Left colon (tissue), 2 donors: ENCODE measurements at places on chromosomes 7 and 10. TPM values are rescaled to one million over a fixed set of nuclear protein-coding genes. Genes with fewer than 3 reads are reported as not detected.

Gene CNTNAP2
- 3.5 TPM for total RNA-seq

- DNase-seq, result no peak
These were observed 9.5 kb downstream of the RAB18 start for GRCh38 chr10:27513451-27514191.

- DNase-seq, result no peak
These were observed 81.9 kb downstream of the ABCB5 start for GRCh38 chr7:20697351-20697750.

DNA sequence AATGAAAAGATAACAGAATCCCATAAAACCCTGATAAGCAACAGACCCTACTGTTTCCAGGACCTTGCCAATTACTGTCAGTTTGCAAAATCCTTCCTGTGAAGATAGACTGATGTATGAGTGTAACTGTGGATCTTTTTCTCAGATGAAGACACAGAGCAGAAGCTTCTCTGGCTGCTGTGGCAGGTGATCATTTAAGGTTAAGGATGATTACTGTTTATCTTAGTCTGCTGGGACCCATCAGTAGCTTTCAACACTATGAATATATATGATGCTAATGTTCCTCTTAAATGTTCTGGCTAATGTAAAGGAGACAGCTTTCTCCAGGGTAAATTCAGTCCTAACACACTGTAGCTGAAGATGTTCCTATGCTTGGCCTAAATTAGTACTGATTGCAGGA is 56.0 kb upstream of the CTTNBP2 start:
- DNase-seq, result no peak

DNA sequence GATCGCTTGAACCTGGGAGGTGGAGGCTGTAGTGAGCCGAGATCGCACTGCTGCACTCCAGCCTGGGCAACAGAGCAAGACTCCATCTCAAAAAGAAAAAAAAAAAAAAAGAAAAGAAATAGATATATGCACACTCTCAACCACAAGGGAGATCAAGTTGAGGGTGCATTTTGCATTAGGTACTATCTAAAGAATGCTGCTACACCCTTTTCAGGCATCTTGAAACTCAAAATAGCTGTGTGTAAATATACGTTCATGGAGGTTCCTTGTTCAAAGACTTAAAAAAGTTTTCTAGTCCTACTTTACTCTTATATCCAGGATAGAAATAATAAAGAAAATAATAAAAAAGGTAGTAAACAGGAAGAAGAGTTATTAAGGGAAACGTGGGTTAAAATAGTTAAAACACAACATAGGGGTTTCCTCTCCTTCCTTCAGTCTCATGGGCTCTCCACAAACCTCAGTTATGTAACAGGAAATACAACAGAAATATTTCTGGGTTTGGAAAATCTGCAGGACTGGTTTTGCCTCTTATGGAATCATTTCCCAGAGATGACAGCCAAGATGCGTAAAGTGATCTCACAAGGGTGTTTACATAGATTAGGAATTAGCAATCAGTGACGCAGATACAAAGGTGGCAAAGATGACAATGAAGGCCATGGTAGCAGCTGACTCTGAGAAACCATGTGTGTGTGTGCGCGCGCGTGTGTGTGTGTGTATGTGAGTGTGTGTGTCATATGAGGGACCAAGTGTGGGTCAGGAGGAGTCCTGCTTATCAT is 15.1 kb downstream of the STEAP4 start:
- no peak for DNase-seq

- no peak for DNase-seq
These were observed 387.5 kb upstream of the GALNT17 start for GRCh38 chr7:70744492-70744891.

DNA sequence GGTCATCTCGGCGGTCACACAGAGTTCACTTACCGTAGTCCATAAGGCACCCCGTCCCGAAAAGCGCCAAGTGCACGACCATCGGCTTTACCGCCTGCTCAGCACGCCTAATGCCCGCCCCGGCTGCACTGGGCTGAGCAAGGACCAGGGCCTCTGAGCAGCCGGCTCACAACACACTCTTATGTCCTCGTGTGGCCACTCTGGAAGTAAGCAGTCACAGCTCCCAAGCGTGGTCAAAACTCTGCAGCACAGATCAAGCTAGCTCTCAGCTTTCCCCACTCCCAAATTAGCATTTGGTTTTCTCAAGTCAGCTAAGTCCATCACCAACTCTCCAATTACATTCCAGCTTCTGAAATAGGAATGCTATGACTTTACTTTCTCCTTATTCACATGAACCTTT is 57.7 kb downstream of the MAD1L1 start:
- DNase-seq, result no peak

DNA sequence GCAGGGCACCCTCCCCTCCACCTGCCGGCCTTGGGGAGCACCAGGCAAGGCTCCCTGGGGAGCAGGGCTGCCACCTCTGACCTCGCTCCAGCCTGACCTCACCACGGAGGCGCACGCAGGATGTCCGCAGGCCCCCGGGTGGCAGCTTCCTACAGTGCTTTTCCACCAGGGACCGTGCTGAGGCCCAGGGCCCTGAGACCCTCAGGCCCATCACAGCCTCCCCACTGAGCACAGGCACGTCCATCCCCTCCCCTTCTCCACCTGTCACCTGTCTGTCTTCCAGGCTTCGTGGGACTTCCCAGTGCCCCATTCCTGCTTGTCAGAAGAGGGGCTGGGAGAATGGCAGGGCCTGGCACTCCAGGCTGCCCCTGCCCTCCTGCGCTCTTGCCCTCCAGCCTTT is 90.1 kb downstream of the LHPP start:
- DNase-seq, result no peak

Gene MACC1
- total RNA-seq, result 8.9 TPM

Gene LRRC61
- 10.1 TPM for total RNA-seq

DNA sequence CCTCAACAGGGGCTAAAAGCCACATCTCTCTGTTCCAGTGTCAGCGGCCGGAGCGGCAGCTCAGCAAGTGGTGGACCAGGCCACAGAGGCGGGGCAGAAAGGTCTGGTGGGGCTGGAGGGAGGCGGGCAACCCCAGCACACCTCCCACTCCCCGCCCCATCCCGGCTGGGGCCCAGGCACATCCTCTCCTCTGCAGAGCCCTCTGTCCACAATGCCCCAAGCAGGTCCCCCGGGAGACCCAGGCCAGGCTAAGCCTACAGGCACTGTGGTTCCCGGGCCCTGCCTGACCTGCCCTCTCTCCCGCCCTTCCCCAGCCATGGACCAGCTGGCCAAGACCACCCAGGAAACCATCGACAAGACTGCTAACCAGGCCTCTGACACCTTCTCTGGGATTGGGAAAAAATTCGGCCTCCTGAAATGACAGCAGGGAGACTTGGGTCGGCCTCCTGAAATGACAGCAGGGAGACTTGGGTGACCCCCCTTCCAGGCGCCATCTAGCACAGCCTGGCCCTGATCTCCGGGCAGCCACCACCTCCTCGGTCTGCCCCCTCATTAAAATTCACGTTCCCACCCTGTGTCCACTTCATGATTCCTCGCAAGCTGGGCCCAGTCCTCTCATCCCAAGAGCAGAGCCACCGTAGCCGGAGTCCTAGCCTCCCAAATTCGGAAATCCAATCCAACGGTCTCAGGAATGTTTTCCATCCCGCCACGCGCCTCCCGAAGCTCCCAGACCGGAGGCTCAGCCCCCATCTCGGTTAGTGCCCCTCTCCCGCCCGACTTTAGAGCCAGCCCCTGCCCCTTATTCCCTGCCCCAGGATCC is 2.1 kb downstream of the ADIRF start:
- peak; percentile 60 for DNase-seq

Gene LIPJ
- 0.14 TPM for total RNA-seq

GRCh38 chr10:133379152-133379800 is at the start of gene PAOX:
PAOX (plus strand) TSS chr10:133379262; CDS start chr10:133379317, 55 bp downstream.
- DNase-seq, result peak; percentile 81

- peak; percentile 75 for DNase-seq
These were observed 90.7 kb upstream of the CAPZA2 start for GRCh38 chr7:116771640-116772039.

GRCh38 chr10:66218289-66218688 is 707.5 kb upstream of the LRRTM3 start:
- no peak for DNase-seq

GRCh38 chr10:45238896-45239295 is 76.5 kb downstream of the OR13A1 start:
- DNase-seq, result no peak

DNA sequence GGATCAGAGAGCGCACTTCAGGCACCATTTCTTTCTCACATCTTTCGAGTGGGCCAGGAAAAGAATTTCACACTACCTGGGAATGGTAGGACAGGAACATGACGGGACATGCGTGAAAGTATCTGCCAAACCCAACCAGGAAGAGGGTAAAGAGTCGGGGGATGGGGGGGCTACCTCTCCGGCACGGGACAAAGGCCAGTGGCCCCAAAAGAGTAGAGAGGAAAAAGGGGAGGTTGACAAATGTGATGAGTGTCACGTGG is 830 bp upstream of the BEND7 start:
- no peak for DNase-seq

DNA sequence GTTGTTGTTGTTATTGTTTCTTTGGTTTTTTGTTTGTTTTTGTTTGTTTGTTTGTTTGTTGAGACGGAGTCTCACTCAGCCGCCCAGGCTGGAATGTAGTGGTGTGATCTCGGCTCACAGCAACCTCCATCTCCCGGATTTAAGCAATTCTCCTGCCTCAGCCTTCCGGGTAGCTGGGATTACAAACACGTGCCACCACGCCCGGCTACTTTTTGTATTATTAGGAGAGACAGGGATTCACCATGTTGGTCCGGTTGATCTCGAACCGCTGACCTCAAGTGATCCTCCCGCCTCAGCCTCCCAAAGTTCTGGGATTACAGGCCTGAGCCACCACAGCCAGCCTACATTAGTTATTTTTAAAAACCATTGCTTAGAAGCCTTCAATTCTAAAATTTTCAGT is 45.0 kb downstream of the FOXP2 start:
- DNase-seq, result no peak

GRCh38 chr7:100190048-100190711 is 12.5 kb downstream of the STAG3 start:
- no peak for DNase-seq

Gene PRLHR
- not detected for total RNA-seq

DNA sequence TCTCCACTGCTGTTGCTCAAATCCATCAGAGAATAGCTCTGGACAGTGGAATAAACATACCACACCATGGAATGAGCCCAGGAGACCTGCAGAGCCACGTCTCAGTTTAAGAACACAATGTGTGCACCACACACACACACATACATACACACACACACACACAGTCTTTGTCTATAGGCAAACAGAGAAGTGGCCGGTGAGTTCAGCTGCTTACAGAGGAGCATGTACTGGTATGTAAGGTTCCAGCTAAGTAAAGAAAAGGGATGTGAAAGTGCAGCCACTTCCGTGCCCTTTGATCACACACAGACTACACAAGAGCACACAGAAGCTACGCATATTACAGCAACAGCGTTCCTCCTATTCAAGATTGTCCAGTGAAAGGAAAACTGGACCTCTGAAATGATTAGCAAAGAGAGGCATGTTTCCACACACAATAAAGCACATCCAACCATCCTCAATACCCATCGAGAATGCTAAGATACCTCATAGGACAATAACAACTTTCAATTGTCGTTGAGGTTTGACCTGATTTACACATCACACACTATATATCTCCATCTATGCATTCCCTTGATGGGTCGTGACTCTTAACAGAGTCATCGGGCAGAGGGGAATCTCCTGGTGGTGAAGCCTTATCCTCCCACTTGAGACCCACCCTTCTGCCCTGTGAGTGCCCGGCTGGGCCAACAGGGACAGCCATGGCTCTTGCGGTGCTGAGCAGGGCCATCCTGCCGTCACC is 23.6 kb downstream of the SLC35B4 start:
- DNase-seq, result peak; percentile 33

- DNase-seq, result no peak
These were observed 863.8 kb upstream of the ZWINT start for GRCh38 chr10:57224811-57225210.

Gene TMEM236
- 59.6 TPM for total RNA-seq

DNA sequence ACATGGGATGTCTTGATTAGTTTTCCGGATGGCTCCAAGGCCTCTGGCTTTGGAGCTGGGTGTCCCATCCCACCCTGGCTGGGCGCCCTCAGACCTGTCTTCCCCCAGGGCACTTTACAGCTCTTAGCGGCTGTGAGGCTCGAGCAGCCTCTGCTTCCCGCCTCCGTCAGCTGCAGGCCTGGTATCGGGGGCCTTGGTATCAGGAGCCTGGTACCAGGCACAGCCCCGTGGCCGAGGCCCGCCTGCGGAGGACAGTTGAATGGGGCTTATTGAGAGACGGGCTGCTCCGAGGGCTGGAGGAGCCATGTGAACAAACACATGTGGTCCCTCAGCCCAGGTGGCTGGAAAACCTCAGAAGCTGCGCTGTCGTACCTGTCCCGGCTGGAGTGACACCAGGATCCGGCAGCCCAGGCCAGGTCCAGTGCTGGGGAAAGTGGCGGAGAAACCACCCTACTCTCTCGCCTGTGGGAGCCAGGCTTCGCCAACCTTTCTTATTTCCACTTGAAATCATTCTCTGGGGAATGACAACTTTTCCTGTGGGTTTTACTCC is 23.9 kb upstream of the AP5Z1 start:
- DNase-seq, result no peak

Gene ATAD1
- total RNA-seq, result 51.0 TPM

- no peak for DNase-seq
These were observed 50.1 kb upstream of the GHITM start for GRCh38 chr10:84089162-84089561.

Gene OR2A42
- not detected for total RNA-seq

- no peak for DNase-seq
These were observed 7.2 kb upstream of the DMBT1 start for GRCh38 chr10:122553341-122553740.

DNA sequence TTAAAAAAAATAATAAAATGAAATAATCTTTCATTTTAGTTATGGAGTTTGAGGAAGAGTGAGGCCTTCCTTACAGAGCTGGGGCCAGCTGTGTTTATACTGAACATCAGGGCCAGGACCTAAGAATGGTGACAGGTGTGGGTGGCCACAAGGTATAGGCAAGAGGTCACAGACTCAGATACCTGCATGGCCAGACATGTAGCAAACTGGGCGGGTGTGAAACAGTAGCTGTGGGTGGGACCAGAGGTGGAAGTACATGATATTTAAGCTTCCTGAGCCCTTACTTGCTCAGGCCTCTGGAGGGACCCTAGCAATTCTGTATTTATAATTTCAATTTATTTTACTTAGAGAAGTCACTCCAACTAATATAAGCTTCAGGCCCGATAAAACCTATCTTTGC is 27.7 kb upstream of the CAMK1D start:
- peak; percentile 13 for DNase-seq

Gene PRSS1
- 4.0 TPM for total RNA-seq

GRCh38 chr7:124712017-124712416 is 53.6 kb downstream of the GPR37 start:
- no peak for DNase-seq

DNA sequence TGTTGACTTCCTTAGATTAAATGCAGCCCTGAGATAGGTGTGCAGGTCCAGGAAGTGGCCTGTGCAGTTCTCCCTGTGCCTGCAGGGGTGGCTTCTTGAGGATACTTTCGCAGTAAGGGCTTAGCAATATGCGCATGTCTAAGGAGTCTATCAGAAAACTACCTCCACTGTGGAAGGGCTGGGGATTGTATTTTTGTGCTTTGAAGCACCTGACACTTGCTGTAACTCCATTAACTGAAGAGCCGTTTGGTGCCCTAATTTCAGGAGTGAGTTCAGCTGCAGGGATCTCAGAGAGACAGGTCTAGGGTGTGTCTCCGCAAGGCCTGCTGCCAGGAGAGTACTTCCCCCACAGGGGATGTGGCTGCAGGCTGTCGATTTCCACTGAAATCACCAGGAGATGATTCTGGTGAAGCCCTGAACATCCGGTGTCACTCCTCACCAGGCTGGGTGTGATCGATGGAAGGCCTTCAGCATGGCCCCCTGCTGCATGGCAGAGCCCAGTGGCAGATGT is 35.5 kb downstream of the IKZF1 start:
- DNase-seq, result no peak

- no peak for DNase-seq
These were observed 144.7 kb downstream of the TRIL start for GRCh38 chr7:28813243-28813962.
